Activated T-helper 17 cell treated with anti-CD3 and anti-CD28 coated beads, Interleukin-2, amount 50 U/mL, for 72 hours (primary cell): ENCODE measurements at places on chromosomes 6 and 20. TPM values are rescaled to one million over a fixed set of nuclear protein-coding genes. Genes with fewer than 3 reads are reported as not detected.
A peak's percentile ranks its signal among the peaks of the same experiment; 100 is the strongest.

DNA sequence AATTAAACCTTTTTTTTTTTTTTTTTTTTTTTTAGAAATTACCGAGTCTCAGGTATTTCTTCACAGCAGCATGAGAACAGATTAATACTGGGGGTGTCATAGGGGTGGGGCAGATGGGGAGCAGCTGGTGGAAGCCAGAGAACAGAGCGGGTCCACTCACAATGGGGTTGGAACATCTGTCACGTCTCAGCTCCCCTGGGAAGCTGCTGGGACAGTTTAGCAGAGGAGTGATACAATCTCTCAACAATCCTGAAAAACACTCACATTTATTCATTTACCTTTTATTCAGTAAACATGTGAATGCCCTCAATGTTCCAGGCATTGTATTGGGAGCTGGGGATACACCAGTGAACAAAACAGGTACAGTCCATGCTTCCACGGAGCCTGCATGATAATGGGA lies 162.2 kb downstream of the SMOC2 start:
- no peak overlapping the region for H3K27ac ChIP-seq
- peaks cover 7% of the 10 kb centered on the region for H3K4me1 ChIP-seq
- H3K36me3 ChIP-seq, result no peaks in the 10 kb centered on the region
- peaks cover 21% of the 10 kb centered on the region for H3K27me3 ChIP-seq

Gene LIN28B
- total RNA-seq, result not detected

- no peak for ATAC-seq
- H3K4me1 ChIP-seq, result peaks cover 9% of the 10 kb centered on the region
- H3K27me3 ChIP-seq, result peaks cover 6% of the 10 kb centered on the region
- H3K4me3 ChIP-seq, result peak overlapping the region; percentile 49
- H3K27ac ChIP-seq, result peak overlapping the region; percentile 48
- H3K36me3 ChIP-seq, result no peaks in the 10 kb centered on the region
These were observed 406 bp upstream of the WFDC5 start for GRCh38 chr20:45115386-45115774.

DNA sequence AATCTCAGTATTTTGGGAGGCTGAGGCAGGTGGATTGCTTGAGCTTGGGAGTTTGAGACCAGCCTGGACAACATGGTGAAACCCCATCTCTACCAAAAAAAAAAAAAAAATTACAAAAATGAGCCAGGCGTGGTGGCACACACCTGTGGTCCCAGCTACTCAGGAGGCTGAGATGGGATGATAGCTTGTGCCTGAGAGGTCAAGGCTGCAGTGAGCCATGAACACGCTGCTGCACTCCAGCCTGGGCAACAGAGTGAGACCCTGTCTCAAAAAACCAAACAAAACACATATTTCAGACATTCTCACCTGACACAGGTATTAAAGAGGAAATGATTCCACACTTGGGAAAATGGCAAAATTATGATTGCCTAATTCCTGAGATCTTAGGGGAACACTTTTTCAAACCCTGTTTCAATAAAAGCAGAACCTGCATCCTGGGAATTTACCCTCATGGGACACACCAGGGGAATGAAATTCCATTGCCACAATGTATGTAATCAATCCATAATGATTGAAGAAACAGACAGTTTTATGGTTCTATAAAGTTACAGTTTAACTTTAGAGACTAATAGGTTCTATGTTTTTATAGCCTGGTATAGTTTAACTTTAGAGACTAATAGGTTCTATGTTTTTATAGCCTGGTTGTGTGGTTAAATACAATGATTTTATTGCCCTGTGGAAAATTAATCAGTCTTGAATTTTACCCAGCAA lies 29.6 kb upstream of the DNAAF9 start:
- ATAC-seq, result no peak
- peaks cover 4% of the 10 kb centered on the region for H3K27me3 ChIP-seq
- no peak overlapping the region for H3K4me3 ChIP-seq
- no peaks in the 10 kb centered on the region for H3K36me3 ChIP-seq
- H3K27ac ChIP-seq, result no peak overlapping the region
- no peaks in the 10 kb centered on the region for H3K4me1 ChIP-seq

GRCh38 chr20:53296451-53297153 lies 297.0 kb downstream of the ZNF217 start:
- no peaks in the 10 kb centered on the region for H3K4me1 ChIP-seq
- H3K27ac ChIP-seq, result no peak overlapping the region
- no peak for ATAC-seq
- no peaks in the 10 kb centered on the region for H3K27me3 ChIP-seq

GRCh38 chr6:78989191-78989590 lies 88.9 kb downstream of the PHIP start:
- H3K27me3 ChIP-seq, result no peaks in the 10 kb centered on the region
- H3K36me3 ChIP-seq, result peaks cover 94% of the 10 kb centered on the region
- H3K4me1 ChIP-seq, result peaks cover 4% of the 10 kb centered on the region

DNA sequence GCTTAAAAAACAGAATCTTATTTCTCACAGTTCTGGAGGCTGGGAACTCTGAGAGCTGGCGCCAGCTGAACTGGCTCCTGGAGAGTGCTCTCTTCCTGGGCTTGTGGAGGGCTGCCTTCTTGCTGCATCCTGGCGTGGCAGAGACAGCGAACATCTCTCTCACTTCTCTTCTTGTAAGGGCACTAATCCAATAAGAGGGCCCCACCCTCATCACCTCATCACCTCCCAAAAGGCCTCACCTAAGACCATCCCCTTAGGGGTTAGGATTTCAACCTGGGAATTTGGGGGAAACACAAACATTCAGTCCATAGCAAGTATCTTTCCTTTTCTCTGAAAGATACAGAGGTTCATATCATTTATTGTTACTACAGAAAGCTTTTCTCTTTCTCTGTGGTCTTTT lies 23.9 kb downstream of the PNLDC1 start:
- no peak overlapping the region for H3K4me3 ChIP-seq
- H3K36me3 ChIP-seq, result no peaks in the 10 kb centered on the region
- H3K4me1 ChIP-seq, result peaks cover 15% of the 10 kb centered on the region

Gene ZDHHC14
- total RNA-seq, result 2.1 TPM

Gene ATP9A
- total RNA-seq, result 1.7 TPM

Gene CCND3
- total RNA-seq, result 297 TPM

DNA sequence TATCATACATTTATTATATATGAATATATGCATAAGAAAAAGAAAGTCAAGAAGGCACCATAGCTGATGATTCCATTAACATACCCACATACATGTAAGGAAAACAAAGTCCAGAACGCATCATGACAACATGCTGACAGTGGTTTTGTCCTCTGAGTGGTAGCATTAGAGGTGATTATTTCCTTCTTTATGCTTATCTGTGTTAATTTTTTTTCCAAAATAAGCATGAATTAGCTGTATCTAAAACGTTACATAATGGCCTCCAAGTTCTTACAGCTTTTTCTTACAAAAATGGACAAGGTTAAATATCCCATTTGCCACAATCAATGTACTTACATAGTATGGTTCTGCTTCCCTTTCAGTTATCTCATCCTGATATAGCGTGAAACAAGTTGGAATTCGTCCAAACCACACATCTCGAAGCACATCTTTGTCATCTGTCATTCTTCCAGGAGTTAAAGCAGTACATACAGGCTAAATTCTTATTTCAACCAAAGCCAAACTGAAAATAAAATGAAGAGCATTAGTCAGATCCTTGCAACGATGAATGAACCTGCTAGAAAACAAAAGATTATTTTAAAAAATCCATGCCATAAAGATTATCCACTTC lies 9.7 kb downstream of the ATG5 start:
- peak overlapping the region; percentile 35 for H3K4me3 ChIP-seq
- peaks cover 46% of the 10 kb centered on the region for H3K4me1 ChIP-seq
- peaks cover 57% of the 10 kb centered on the region for H3K36me3 ChIP-seq
- ATAC-seq, result peak; percentile 81
- no peaks in the 10 kb centered on the region for H3K27me3 ChIP-seq

Gene TBC1D32
- 6.1 TPM for total RNA-seq

Gene OTOR
- not detected for total RNA-seq

- no peaks in the 10 kb centered on the region for H3K27me3 ChIP-seq
- no peak overlapping the region for H3K4me3 ChIP-seq
- H3K4me1 ChIP-seq, result no peaks in the 10 kb centered on the region
- H3K27ac ChIP-seq, result no peak overlapping the region
- no peaks in the 10 kb centered on the region for H3K36me3 ChIP-seq
These were observed 143.7 kb downstream of the KLHL32 start for GRCh38 chr6:97068211-97068610.

Gene SLC17A1
- not detected for total RNA-seq

DNA sequence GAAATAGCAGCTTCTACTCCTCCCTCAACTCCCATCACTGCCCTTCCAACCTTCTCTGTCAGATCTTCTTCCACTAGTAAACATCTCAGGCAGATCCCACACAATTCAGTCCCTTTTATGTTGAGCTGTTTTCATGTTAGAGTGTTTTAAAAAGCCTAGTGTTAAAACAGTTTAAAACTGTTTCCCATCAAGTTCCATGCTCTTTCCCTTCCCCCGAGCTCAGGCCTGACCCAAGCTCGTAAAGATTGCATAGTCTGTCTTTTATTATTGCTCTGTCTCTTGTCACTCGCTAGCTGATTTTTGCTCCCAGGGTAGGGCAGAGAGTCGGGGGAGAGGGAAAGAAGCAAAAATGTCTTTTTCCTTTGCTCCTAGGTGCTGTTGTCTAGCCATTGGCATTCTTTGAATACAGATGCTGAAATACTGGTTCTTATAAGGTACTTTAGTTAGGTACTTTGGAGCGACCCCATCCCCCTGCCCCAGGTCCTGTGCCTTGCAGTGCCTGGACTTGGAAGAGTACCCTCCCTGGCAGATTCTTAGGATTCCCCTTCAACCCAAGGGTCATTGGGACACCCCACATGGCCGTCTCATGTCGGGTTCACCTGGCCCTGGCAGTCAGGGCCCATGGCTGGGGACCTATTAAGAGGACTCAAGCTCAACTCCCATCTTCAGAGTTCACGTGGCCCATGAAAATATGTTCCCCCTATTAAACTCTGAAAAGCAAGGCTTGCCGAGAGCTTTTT lies 101.2 kb upstream of the ARMC2 start:
- H3K36me3 ChIP-seq, result no peaks in the 10 kb centered on the region
- H3K4me3 ChIP-seq, result no peak overlapping the region
- ATAC-seq, result no peak
- H3K4me1 ChIP-seq, result no peaks in the 10 kb centered on the region

DNA sequence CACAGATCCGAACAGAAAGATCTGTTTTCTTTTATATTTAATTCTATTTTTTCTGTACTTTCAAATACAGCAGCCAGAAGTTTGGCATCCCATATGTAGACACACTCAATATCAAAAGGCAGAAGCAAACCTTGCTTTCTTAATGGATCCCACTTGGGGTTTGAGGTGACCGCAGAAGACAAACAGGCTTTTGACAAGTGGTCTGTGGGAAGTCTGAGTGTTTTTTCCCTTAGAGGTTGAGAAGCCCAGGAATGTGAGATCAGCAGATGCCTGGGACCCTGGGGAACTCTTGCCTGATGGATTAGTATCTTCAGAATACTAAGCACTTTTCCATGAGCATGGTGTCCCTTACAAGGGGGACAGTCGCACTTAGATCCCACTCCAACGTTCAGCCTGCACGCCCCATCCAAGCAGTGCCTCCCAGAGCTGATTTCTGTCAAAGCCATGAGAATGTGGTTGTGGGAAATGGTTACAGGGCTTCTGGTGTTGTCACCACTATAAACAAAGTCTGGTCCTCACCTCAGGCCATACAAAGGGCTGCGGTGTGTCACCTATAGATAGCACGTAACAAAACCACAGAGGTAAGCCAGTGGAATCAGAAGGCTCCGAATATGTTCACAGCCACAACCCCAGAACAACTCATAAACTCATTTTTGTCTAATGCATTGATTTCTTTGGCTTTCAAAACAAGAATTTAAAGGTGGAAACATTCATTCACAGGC lies 12.7 kb downstream of the IL17F start:
- H3K4me3 ChIP-seq, result no peak overlapping the region
- H3K4me1 ChIP-seq, result peaks cover 19% of the 10 kb centered on the region
- H3K36me3 ChIP-seq, result no peaks in the 10 kb centered on the region
- no peak overlapping the region for H3K27ac ChIP-seq
- H3K27me3 ChIP-seq, result peaks cover 13% of the 10 kb centered on the region
- peak; percentile 63 for ATAC-seq

DNA sequence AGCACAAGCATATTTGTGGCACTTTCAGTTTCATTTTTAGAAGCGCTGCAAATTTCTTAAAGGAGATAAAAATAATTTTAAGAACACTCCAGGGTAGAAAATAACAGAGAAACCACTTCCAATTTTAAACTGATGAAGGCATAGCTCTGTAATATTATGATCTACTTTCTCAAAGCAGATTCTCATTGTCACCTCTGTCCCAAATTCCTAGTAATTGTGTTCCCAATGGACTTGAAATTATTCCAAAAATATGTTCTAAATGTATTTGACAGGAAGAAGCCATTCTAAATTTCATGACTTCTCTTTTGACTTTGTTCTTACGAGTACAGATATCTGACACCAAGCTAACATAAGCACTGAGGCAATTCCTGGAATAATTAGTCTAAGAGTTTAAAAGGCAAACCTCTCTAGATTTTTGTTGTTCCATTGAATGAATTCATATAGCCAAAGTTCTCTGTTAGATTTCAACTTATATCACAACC lies 140.2 kb upstream of the CARMIL1 start:
- peak overlapping the region; percentile 97 for H3K4me3 ChIP-seq
- ATAC-seq, result no peak
- peak overlapping the region; percentile 99 for H3K27ac ChIP-seq
- peaks cover 10% of the 10 kb centered on the region for H3K4me1 ChIP-seq
- H3K36me3 ChIP-seq, result peaks cover 48% of the 10 kb centered on the region

Gene ACAT2
- 90.3 TPM for total RNA-seq

DNA sequence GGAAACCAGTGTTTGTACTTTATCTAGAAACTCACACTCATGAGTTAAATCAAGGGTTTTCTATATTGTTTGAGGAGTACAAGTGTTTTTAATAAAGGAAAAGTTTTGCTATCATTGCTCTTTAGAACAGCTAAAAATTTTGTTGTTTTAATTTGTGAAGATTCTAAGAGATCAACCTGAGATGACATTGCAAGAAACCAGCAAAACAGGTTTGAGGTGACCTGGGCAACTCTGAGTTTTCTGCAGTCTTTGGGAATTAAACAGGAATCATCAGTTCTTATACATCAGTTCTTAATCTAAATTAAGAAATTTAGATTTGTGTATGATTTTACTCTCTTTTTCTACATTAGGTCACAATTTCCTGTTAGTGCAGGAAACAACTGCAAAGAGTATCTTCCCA lies 114.5 kb downstream of the JAG1 start:
- no peaks in the 10 kb centered on the region for H3K4me1 ChIP-seq
- no peak overlapping the region for H3K4me3 ChIP-seq
- ATAC-seq, result no peak
- H3K27ac ChIP-seq, result no peak overlapping the region

DNA sequence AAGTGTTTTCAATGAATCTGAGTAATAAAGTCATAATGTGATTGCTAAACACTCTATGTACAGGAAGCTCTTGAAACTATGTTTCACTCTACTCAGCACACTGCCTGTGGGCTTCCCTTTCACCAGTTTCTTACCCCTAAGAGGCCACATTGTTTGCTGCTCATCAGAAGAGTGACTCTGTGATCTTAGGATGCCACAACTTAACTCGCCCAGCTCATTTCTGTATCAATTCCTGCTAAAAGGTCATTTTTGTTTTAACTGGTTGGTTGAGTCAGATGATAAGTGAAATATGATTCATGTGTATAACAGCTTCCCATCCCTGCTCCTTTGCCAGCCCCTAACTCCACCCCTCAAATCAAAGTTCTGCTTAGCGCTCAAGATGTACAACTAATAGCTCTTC lies 9.8 kb upstream of the NDUFAF4 start:
- H3K4me3 ChIP-seq, result peak overlapping the region; percentile 27
- peak overlapping the region; percentile 23 for H3K27ac ChIP-seq
- H3K27me3 ChIP-seq, result peaks cover 45% of the 10 kb centered on the region
- peak; percentile 99 for ATAC-seq

Gene NEDD9
- total RNA-seq, result 39.4 TPM

Gene NTSR1
- total RNA-seq, result not detected

- no peak overlapping the region for H3K27ac ChIP-seq
- no peak for ATAC-seq
- no peaks in the 10 kb centered on the region for H3K27me3 ChIP-seq
- H3K4me1 ChIP-seq, result no peaks in the 10 kb centered on the region
These were observed 443.4 kb downstream of the BMP2 start for GRCh38 chr20:7210910-7211309.
